Stomach (tissue), 19 donors: ENCODE measurements at places on chromosomes 5 and 9. TPM values are rescaled to one million over a fixed set of nuclear protein-coding genes. Genes with fewer than 3 reads are reported as not detected.

- no peak overlapping the region for H3K27ac ChIP-seq
- H3K4me1 ChIP-seq, result no peaks in the 10 kb centered on the region
- no peaks in the 10 kb centered on the region for H3K27me3 ChIP-seq
- H3K4me3 ChIP-seq, result no peak overlapping the region
Observed at GRCh38 chr5:65830856-65831255, 95.5 kb upstream of the ERBIN start.

The TAF11L13 gene
- total RNA-seq, result not detected

DNA sequence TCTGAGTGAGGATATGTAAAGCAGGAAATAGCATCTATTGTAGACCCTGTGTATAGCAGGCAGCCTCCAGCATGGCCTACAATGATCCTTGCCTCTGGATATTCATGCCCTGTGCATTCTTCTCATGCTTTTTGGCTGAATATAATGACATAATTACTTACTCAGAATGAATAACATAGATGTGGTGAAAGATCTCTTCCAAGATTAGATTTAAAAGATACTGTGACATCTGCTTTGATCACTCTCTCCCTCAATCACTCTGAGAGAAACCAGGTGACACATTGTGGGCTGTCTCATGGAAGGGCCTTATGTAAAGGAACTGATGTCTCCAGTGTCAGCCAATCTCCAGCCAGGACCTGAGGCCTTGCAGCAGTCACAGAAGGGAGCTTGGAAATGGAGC, 376.7 kb downstream of the DNAH5 start:
- no peak overlapping the region for H3K27ac ChIP-seq
- DNase-seq, result no peak
- H3K36me3 ChIP-seq, result no peaks in the 10 kb centered on the region
- no peaks in the 10 kb centered on the region for H3K4me1 ChIP-seq

DNA sequence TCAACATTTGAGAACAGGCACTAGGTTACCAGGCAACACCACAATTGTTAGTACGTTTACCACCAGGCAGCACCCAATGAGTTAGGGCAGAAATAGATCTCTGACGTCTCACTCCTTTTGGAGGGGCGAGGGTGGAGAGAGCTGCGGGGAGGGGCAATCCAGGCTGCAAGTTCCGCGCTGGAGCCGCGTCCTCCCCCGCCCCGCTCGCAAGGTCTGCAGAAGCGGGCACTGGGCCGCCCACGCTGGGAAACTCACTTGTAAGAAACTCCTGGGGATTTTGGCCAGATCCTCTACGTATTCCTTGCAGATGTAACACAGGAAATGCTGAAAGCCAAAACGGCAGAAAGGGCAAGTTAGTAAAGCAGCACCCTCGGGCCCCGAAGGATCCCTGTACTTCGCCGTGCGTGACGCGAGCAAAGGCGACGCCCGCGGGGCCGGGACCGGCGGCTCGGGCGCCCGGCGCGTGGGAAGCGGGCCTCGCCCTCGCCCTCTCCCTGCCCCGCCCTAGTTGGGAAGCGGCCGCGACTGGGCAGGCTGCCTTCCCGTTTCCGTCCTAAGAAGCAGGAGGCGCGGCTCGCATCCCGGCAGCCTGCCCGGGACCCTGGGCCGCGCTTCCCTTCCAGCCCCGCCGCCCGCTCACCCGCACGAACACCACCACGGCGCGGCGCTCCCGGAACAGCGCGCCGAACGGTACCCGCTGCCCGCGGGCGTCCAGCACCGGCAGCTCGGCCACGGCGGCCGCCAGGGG, 493 bp downstream of the PRXL2C start:
- peak overlapping the region; percentile 73 for H3K4me3 ChIP-seq
- H3K27ac ChIP-seq, result peak overlapping the region; percentile 95
- DNase-seq, result peak; percentile 96
- no peaks in the 10 kb centered on the region for H3K27me3 ChIP-seq
- H3K4me1 ChIP-seq, result peaks cover 5% of the 10 kb centered on the region
- H3K36me3 ChIP-seq, result peaks cover 33% of the 10 kb centered on the region

DNA sequence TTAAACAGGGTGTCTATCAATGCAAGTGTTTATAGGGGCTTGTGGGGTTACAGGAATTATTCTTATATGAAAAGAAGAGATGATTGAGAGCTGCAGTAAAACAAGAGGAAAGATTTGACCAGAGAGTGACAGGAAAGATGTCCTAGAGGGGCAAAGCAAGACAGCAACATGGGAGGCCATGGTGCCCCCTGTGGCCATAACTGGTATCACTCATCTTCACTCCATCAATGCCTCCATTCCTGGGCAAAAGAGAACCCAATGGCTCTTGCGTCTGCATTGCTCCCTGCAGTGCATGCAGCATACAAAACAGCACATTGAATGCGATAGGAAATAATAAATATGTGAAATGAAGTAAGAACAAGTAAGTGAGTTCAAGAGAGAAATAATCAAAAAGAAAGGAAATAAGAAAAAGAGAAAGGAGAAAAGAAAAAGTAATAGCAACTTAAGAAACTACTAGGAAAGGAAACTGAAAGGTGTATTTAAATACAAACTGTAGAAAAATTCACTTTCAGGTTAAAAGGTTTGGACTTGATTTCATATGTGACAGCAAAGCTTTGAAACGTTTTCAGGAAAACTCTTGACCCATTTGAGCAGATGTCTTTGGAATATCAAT, 206.6 kb downstream of the SEMA5A start:
- H3K4me1 ChIP-seq, result no peaks in the 10 kb centered on the region
- no peaks in the 10 kb centered on the region for H3K27me3 ChIP-seq
- H3K36me3 ChIP-seq, result no peaks in the 10 kb centered on the region
- H3K27ac ChIP-seq, result no peak overlapping the region
- no peak for DNase-seq

DNA sequence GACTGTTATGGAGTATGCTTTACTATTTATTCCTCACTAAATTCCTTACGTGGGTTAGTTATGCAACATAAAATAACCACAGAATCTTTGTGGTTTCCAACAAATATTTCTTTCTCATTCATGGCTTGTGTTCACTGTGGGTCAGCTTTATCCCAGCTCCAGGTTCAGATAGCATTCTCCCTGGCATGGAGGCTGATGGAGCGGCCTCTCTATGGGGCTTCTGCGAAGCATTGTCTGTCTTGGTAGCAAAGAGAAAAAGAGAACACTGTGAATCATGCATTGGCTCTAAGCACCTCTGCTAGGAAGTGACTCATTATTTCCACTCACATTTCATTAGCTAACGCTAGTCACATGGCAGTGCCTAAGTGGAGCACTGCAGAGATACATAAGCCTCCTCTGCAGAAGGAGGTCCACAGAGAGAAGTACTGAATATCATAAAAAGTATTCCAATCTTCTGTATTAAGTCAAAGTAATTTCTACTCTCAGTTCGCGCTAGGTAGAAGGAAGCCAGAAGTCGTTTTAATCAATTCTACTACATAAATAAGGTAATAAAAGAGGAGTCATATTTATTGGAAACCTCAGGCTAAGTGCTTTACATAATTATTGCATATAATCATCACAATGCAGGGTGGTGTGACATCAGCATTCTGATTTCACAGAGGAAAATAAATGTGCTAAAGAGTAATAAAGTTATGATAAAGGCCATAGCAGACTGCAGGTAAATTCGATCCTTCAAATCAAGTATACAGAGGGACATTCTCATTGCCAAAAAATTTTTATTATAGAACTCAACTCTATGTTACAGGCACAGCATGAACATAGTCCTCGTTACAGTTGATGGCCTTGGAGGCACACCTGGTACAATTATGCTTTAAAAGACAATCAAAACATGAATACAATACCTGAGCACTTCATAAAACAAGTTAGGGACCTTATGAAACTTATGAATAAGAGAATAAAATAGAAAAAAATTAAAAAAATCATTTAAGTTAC, 531.1 kb downstream of the CETN3 start:
- H3K36me3 ChIP-seq, result no peaks in the 10 kb centered on the region
- no peaks in the 10 kb centered on the region for H3K4me1 ChIP-seq
- H3K27ac ChIP-seq, result no peak overlapping the region
- no peaks in the 10 kb centered on the region for H3K27me3 ChIP-seq

GRCh38 chr9:35951736-35952135, 6.2 kb downstream of the OR2S2 start:
- H3K4me1 ChIP-seq, result no peaks in the 10 kb centered on the region
- no peak overlapping the region for H3K27ac ChIP-seq
- DNase-seq, result peak; percentile 50
- no peak overlapping the region for H3K4me3 ChIP-seq
- H3K27me3 ChIP-seq, result no peaks in the 10 kb centered on the region

DNA sequence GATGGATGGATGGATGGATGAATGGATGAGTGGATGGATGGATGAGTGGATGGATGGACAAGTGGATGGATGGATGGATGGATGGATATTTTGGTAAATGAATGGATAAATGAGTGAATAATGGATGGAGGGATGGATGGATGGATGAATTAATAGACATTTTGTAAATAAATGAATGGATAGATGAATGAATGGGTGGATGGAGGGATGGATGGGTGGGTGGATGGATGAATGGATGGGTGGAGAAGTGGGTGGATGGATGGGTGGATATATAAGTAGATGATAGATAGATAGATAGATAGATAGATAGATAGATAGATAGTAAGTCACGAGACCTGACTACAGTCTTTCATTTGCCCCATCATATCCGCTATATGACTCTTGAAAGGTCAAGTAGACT, 82.7 kb upstream of the OLFM1 start:
- H3K4me1 ChIP-seq, result no peaks in the 10 kb centered on the region
- no peaks in the 10 kb centered on the region for H3K27me3 ChIP-seq
- no peak for DNase-seq
- H3K27ac ChIP-seq, result no peak overlapping the region
- no peaks in the 10 kb centered on the region for H3K36me3 ChIP-seq
- no peak overlapping the region for H3K4me3 ChIP-seq

DNA sequence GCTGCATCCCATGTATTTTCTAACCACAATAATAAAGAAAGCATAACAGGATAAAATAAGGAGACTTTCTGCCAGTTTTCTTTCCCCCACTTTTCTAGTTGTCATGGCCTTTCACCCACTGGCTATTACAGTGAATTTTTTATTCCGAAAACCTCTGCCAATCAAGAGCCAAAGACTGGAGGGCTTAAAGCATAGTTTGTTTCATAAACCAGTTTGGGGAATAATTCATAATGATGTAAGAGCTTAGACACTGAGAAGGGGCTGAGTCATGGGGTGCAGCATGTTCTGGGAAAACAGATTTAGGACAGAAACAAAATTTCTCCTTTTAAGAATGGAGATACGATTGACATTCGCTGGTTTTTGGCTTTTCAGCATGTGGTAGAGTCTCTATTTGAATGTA, 4.4 kb upstream of the GLIPR2 start:
- no peak overlapping the region for H3K4me3 ChIP-seq
- no peaks in the 10 kb centered on the region for H3K36me3 ChIP-seq
- no peak for DNase-seq
- H3K4me1 ChIP-seq, result peaks cover 13% of the 10 kb centered on the region

The SLC22A4 gene
- not detected for total RNA-seq

GRCh38 chr5:95712347-95712958, 18.7 kb upstream of the RHOBTB3 start:
- H3K4me3 ChIP-seq, result no peak overlapping the region
- H3K27me3 ChIP-seq, result no peaks in the 10 kb centered on the region
- no peak overlapping the region for H3K27ac ChIP-seq
- peaks cover 3% of the 10 kb centered on the region for H3K36me3 ChIP-seq
- no peak for DNase-seq

- H3K4me1 ChIP-seq, result peaks cover 15% of the 10 kb centered on the region
- DNase-seq, result peak; percentile 39
- H3K27ac ChIP-seq, result peak overlapping the region; percentile 71
- no peak overlapping the region for H3K4me3 ChIP-seq
Observed at GRCh38 chr9:112271466-112272098, 61.8 kb downstream of the PTBP3 start.

GRCh38 chr5:98769210-98769958, 4.1 kb upstream of the RGMB start:
- peak overlapping the region; percentile 92 for H3K4me3 ChIP-seq
- H3K27ac ChIP-seq, result peak overlapping the region; percentile 95
- peaks cover 3% of the 10 kb centered on the region for H3K36me3 ChIP-seq
- H3K27me3 ChIP-seq, result no peaks in the 10 kb centered on the region
- peaks cover 56% of the 10 kb centered on the region for H3K4me1 ChIP-seq

DNA sequence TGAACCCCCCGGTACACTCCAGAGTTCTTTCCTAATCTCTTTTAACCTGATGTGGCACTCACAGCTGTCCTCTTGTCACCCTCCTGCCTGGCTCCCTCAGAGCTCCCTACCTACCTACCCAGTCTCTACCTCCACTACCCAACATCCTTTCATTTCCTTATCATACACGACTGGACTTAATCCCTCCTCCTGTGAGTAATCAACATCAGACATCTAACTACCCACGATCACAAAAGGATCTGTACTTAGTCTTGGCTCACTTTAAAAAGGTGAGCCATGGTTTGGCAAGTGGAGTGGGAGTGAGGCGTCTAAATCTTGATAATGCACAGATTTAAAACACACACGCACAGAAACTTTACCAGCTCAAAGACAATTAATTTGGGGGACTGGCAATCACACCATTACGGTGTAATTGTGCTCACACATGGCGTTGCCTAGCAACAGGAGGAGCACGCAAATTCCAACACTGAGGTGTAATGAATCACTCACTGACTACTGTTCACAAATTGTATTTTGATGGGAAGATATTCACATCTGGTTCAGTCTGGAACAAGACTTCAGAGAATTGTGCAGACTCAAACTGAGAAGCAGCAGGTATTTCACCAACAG, 235.9 kb downstream of the EPB41L4A start:
- H3K27me3 ChIP-seq, result no peaks in the 10 kb centered on the region
- no peak overlapping the region for H3K4me3 ChIP-seq
- no peak overlapping the region for H3K27ac ChIP-seq
- no peaks in the 10 kb centered on the region for H3K36me3 ChIP-seq

GRCh38 chr9:91814753-91815152, 135.3 kb downstream of the ROR2 start:
- H3K36me3 ChIP-seq, result no peaks in the 10 kb centered on the region
- H3K4me3 ChIP-seq, result no peak overlapping the region
- no peak for DNase-seq
- peaks cover 79% of the 10 kb centered on the region for H3K4me1 ChIP-seq
- H3K27ac ChIP-seq, result no peak overlapping the region

GRCh38 chr5:139678751-139679750, 30.9 kb downstream of the CXXC5 start:
- peaks cover 40% of the 10 kb centered on the region for H3K36me3 ChIP-seq
- peaks cover 47% of the 10 kb centered on the region for H3K4me1 ChIP-seq
- no peaks in the 10 kb centered on the region for H3K27me3 ChIP-seq
- DNase-seq, result no peak
- H3K27ac ChIP-seq, result no peak overlapping the region

GRCh38 chr5:66810848-66811261, 214.7 kb downstream of the MAST4 start:
- H3K4me1 ChIP-seq, result no peaks in the 10 kb centered on the region
- no peak for DNase-seq
- no peak overlapping the region for H3K27ac ChIP-seq
- H3K27me3 ChIP-seq, result peaks cover 5% of the 10 kb centered on the region
- H3K36me3 ChIP-seq, result no peaks in the 10 kb centered on the region

The SLC6A7 gene
- total RNA-seq, result not detected
